Stimulated activated CD4-positive, alpha-beta T cell treated with anti-CD3 and anti-CD28 coated beads, Interleukin-1b, Interleukin-23, amount 100 ng/mL, for 48 hours (primary cell): ENCODE measurements at places on chromosomes 4 and X.

DNA sequence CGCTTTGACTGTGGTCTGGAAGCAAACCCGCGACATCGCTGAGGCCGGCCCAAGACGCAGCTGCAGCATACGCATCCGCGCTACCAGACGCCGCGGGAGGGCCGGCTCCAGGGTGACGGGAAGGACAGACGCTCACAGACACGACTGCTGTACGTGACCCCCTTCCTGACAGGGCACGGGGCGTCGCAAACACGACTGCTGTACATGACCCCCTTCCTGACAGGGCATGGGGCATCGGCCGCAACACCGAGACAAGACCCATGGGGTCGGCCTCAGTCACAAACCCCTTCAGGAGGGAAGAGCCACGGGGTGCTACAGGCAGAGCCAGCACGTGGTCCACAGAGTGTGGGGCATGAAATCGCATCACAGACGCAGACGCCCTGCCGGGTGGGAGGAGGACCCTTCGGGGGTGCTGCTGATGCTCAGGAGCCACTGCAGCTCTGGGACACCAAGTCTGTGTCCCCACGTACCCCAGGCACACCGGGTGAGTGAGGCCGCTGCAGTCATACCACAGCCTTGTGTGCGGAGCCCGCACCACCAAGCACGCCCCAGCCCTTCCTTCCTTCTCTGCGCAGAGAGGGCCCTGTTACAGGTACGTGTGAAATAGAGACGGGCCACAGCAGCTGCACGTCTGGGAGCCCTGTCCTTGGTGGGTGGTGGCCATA is 38.7 kb upstream of the CPLX1 start:
- DNase-seq = no peak

DNA sequence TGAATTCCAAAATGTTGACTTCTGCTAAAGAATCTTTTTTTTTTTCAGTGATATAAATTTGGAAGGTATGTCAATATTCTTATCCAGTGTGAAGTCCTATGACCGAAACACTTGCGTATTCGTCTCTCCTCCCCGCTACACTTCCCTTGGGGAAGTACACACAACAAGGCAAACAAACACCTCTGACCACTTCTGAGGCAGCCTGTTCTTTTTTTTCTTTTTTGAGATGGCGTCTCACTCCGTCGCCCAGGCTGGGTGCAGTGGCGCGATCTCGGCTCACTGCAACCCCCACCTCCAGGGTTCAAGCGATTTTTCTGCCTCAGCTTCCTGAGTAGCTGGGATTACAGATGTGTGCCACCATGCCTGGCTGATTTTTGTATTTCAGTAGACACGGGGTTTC is 78.1 kb upstream of the DHRSX start:
- DNase-seq = no peak

GRCh38 chr4:83276299-83277040 is 8.1 kb downstream of the COQ2 start:
- DNase-seq = no peak

GRCh38 chr4:142581881-142582280 is 264.2 kb downstream of the INPP4B start:
- no peak for DNase-seq

DNA sequence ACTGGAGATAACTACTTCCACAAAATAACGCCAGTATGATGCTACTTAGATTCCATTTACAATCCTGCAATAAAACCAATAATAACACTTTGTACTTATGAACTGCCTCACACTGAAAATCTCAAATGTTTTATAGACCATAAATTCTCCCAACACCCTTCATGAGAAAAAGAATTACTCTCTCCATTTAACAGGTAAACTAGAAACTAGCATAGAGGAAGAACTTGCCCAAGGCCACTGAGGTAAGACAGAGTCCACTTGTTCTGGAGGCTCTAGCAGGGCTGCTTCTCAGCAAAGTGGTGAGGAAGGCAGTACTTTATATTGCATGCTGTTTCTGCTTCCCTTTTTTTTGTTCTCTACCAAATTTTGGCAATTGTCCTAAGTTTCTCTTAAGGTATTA is 11.5 kb upstream of the BMP3 start:
- no peak for DNase-seq

DNA sequence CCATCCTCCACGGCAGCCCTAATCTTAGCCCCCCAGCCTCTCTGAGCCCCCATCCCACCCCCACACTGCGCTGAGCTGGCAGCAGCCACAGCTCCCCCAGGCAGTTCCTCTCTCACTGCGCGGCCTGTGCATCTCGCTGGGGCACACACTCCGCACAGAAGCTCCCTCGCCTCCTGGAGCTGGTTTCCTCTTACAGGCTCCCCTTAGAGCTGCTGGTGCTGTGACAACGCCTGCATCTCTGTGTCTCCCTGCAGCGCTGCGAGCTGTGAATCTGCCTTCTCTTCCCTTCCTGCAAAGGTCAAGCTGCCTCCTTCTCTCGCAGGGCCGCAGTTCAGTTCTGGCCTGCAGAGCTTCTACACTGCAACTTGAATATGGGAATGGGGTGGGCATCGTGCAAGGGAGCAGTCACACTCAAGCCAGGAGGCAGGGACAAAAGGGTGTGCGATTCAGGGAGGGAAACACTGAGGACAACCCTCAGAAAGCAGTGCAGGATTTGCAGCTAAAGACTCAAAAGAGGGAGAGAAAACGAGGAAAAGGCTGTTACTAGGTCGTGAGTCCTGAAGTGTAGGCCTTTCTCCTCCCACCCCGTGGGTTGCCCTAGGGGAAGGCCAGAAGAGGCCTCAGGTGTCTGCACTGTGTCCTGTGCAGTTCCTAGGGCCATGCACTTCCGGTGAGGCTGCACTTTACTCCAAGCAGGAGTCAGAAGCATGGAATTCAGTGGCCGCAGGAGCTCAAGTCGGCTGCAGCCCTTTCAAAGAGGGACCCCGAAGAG is 87.0 kb downstream of the BCOR start:
- no peak for DNase-seq

- DNase-seq = no peak
These were observed 112.6 kb upstream of the FAM9A start for GRCh38 chrX:8913655-8914409.

DNA sequence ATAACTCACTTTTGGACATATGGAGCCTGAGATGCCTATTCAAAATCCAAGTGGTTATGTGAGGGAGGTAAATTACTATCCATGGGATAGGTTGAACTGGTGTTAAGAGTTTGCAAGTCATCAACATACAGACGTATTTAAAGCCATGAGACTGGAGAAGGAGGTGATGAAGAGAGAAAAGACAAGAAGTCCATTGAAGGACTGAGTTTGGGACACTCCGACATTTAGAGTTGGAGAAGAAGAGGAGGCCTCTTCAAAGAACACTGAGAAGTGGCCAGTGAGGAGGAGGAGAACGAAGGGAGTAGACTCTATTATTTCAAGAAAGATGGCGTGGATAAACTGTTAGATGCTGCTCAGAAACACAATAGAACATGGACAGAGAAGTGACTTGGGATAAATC is at the start of gene CNGA2:
TSS of gene CNGA2 (plus strand) at position 301 of the 400 bp plus-strand sequence. CDS start 3,738 bp downstream, outside the sequence.
- DNase-seq = no peak

DNA sequence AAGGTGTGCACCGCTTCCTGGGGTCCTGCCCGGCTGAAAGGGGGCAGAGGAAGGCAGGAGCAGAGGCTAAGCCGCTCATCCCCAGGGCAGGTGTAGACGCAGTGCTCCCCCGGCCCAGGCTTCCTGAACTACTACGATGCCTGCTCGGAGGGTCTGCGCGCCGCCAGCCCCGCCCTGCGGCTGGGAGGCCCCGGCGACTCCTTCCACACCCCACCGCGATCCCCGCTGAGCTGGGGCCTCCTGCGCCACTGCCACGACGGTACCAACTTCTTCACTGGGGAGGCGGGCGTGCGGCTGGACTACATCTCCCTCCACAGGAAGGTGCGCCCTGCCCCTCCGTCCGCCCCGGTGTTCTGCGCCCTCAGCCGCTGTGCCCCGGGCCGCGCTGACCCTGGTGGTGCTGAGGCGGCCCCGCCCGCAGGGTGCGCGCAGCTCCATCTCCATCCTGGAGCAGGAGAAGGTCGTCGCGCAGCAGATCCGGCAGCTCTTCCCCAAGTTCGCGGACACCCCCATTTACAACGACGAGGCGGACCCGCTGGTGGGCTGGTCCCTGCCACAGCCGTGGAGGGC is 8.4 kb upstream of the SLC26A1 start:
- DNase-seq = no peak

DNA sequence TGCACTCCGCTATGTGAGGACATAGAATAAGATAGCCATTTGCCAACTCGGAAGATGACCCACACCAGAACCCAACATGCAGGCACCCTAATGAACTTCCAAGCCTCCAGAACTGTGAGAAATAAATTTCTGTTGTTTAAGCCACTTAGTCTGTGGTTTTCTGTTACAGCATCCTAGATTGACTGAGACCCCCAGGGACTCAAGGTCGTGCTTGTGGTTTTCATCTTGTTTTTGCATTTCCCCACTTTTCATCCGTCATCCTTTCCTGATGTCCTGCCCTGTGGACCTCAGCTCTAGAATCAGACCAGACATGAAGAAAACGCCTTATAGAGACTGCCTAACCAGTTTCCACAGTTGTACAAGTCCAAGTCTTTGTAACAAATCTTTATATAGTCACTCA is 54.4 kb downstream of the MCUB start:
- DNase-seq = no peak

- DNase-seq = no peak
These were observed 13.6 kb upstream of the TBC1D14 start for GRCh38 chr4:6896035-6896434.

DNA sequence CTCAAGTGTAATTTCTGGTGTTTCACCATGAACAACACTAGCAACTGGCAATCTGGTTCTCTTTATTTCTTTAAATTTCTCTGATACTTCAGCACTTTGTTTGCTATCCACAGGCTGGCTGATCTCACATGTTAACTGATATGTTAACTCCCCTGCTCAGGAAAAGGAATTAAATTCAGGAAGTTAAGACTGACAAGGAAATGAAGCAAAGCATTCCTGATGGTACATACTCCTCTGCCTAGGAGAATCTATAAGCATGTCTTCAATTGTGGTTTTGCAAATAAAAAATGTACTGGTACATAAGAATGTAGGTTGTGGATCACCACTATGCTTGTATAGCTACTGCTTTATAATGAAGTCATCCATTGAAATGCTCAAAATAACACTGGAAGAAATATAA is 1119.2 kb upstream of the INTU start:
- no peak for DNase-seq

GRCh38 chrX:630612-631496 is at the start of gene SHOX:
TSS of gene SHOX (plus strand) at chrX:630791. CDS start at chrX:630898, 107 bp downstream.
- no peak for DNase-seq

DNA sequence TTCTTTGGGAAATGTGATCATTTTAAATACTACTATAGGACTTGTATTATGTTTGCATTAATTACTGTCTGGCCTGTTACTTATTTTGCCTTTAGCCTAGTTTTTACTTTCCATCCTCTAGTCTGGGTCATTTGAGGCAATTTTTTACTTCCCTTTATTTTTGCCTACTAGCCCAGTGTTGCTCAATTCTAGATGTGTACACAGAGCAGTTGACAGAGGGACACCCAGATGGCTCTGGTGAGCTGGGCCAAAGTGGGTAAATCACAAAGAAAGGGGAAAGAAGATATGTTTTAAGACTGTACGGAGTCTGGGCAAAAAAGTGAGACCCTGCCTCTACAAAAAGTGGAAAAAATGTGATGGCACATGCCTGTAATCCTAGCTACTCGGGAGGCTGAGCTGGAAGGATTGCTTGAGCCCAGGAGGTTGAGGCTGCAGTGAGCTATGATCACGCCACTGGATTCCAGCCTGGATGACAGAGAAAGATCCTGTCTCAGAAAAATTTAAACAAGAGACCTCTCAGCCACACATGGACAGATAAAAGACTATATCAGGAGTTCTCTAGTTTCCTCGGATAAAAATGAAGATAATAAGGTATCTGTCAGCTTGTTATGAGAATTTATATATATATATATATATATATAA is 35.7 kb downstream of the APOO start:
- no peak for DNase-seq

GRCh38 chr4:125283707-125284279 is 31.0 kb upstream of the FAT4 start:
- no peak for DNase-seq

DNA sequence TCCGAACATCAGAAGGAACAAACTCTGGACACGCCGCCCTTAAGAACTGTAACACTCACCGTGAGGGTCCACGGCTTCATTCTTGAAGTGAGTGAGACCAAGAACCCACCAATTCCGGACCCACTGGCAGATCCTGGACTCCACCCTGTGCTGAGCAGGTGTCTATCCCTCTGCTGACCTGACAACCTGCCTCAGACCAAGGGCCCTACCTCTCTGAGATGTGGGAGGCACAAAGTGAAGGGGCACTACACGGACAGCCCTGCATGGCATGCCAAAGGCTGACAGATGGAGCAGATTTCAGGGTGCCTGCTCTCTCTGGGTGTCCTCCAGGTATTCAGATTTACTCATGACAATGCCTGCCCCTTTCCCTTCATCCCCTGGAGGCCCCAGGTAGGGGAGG is 14.0 kb upstream of the HSFX1 start:
- no peak for DNase-seq

- no peak for DNase-seq
These were observed 21.4 kb downstream of the CT47C1 start for GRCh38 chrX:119093991-119094735.

DNA sequence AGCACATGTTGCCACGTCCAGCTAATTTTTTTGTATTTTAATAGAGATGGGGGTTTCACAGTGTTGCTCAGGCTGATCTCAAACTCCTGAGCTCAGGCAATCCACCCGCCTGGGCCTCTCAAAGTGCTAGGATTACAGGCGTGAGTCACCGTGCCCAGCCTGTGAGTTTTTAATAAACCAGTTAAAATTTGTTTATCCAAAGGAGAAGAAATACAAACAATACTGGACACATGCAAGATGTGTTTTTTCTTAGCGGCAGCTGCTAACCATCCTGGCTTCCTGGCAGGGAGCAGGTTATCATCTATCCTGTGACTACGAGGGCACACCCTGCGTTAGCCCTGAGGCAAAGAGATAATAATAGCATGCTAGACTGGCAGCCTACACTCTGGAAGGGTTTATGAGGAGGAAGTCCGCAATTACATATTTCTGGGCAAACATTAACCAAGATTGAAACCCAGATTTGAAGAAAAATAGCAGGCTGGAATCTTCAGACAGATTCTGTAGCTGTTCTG is 191.4 kb downstream of the SPRY1 start:
- DNase-seq = no peak

DNA sequence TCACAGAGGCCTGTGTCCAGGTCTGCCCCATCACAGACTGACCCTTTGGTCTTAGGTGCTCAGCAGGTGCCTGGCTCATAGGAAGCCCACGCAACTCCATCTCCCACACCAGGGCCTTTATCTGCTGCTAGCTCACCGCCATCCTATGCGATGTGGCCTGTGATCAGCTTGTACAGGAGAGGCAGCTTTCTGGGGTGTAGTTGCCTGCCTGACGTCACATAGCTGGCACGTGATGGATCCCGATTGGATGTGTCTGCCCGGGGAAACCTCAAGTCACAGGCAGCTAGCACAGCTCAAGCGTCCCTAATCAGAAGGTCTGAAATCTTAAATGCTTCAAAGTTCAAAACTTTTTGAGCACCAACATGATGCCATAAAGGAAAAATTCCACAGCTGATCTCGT is 41.2 kb upstream of the CLDN34 start:
- no peak for DNase-seq
